ENCODE measurements at places on chromosomes 11 and 22. TPM values are rescaled to one million over a fixed set of nuclear protein-coding genes. Genes with fewer than 3 reads are reported as not detected.

DNA sequence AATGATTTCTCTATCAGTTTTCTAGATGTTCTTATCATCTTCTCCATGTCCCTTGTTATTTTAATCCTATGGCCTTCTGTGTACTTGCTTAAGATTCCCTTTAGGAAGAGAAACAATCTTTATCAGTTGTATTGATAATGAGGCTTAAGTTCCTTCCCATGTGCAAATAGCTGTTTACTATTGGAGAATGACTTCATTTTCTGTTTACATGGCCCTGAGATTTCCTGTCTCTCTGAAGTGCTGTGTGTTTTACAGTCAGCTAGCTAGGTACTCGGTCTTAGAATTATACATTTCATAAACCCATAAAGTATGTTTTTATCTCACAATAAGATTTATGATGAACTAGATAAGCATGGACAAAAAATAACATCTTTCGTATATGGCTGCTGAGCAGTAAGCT, 67.5 kb upstream of the CCDC179 start:
- DNase-seq, result peak; percentile 7

OR2AG2 gene
- 4.3 TPM for total RNA-seq

DNA sequence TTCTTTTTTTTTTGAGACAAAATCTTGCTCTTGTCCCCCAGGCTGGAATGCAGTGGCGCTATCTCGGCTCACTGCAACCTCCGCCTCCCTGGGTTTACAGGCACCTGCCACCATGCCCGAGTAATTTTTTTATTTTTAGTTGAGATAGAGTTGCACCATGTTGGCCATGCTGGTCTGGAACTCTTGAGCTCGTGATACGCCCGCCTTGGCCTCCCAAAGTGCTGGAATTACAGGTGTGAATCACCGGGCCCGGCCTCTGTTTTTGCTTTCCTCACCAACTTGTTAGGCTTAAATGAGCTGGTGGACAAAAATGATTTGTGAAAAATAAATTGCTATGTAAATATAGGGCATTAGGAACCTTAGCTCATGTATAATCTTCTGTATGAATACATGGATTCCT, 3.5 kb downstream of the MEI1 start:
- no peak for DNase-seq

DNA sequence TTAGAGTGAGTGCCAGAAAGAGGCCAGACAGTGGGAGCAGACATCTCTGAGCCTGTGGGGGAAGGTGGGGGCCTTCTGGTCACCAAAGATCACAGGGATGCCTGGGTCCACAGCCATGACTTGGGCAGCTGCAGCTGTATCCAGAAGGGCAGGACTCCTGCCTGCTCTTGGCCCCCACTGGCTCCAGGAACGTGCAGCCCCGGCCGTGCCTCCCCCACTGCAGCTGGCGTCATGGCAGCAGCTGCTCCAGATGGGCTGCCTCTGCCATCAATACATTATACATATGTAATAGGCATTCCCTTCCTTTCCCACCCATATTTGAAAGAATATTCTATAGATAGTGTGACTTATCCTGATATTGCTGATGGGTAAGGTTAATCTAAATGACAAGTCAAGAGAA, 195.5 kb upstream of the SNX19 start:
- no peak for DNase-seq

GRCh38 chr22:42862045-42862734, 5.1 kb upstream of the ARFGAP3 start:
- no peak for DNase-seq

TOM1 gene
- total RNA-seq, result 53.0 TPM

- DNase-seq, result no peak
Observed at GRCh38 chr11:66845876-66846212, 2.6 kb downstream of the RCE1 start.

DNA sequence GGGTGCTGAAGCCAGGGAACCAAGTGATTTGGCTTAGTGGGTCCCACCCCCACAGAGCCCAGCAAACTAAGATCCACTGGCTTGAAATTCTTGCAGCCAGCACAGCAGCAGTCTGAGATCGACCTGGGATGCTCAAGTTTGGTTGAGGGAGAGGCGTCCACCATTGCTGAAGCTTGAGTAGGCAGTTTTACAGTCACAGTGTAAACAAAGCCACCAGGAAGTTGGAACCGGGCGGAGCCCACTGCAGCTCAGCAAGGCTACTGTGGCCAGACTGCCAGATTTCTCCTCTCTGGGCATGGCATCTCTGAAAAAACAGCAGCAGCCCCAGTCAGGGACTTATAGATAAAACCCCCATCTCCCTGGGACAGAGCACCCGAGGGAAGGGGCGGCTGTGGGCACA, 424.1 kb upstream of the TENM4 start:
- DNase-seq, result no peak

- no peak for DNase-seq
Observed at GRCh38 chr11:35040221-35040942, 98.6 kb upstream of the CD44 start.

CARD16 gene
- total RNA-seq, result 6.7 TPM

DNA sequence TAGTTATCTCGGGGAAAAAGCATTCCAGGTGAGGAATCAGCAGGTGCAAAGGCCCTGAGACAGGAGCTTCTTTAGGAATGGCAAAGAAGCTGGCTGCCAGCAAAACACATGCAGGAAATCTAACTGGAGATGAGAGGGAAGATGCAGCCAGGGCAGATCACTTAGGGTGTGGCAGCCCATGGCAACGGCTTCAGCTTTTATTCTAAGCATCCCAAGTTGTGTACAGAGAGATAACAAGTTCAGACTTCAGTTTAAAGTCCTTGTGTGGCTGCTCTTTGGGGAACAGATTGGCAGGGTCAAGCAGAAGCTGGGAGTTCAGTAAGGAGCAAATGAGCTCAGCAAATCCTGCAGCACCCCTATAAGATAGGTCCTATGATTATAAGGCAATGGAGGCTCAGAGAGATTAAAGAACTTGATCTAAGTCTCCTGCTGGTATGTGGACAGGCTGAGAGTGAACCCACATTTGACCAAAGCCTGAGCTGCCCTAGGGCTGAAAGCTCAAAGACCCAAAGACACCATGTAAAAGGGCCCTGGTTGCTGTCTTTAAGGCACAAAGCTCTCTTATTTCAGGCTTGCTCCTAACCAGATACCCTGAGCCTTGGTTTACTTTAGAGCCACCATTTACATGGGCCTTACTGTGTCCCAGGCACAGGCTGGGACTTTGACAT, 466.8 kb downstream of the SOX6 start:
- DNase-seq, result peak; percentile 94

GRCh38 chr11:65526744-65527143, 1.9 kb downstream of the SCYL1 start:
- DNase-seq, result no peak

PLAAT5 gene
- not detected for total RNA-seq

- DNase-seq, result no peak
Observed at GRCh38 chr11:94856443-94856842, 88.3 kb downstream of the AMOTL1 start.

DNA sequence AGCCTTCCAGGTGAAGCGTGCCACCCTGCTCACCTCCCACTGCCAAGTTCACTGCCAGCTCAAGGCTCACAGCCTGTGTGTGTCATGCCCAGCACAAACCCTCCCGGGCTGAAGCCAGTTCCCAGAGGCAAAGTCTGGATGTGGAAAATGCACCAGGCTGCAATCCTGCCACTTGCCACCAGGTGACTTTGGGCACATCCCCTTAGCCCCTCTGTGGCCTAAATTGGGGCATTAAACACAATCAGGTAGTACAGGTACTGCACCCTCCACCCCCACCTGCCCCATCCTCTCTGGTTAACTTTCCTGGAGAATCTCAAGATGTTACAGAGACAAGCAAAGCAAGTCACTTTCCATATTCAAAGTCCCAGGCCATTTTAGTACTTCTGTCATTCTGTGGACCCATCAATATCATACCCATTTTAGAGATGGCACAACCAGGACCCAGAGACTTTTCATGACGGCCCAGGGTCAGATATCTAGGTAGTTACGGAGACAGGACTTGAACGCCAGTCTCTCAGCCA, 1.8 kb upstream of the RASD2 start:
- DNase-seq, result no peak

GRCh38 chr11:96246718-96247552, 96.1 kb downstream of the MAML2 start:
- DNase-seq, result no peak

GRCh38 chr11:227824-228379, 8.2 kb downstream of the SIRT3 start:
- DNase-seq, result no peak

GRCh38 chr22:39242595-39243438, 2.0 kb downstream of the PDGFB start:
- DNase-seq, result peak; percentile 45

KREMEN1 gene
- 14.0 TPM for total RNA-seq

DNA sequence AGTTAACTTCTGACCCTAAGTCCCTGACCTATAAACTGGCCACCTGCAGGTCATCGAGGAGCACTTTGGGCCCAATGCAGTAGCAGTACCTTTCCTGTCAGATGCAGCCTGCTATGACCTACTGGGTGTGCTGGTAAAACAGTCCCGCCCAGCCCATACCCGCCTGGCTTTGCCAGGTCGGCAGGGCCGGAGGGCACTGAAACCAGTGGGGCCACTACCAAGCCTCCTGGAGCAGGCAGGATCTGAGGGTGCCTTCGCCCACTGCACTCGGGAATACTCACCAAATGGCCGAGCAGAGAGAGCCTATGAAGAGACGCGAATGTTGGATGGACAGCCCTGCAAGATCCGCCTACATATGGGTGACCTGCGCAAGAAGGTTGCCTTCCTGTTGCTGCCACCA, 4.4 kb downstream of the C11orf42 start:
- DNase-seq, result no peak

DNA sequence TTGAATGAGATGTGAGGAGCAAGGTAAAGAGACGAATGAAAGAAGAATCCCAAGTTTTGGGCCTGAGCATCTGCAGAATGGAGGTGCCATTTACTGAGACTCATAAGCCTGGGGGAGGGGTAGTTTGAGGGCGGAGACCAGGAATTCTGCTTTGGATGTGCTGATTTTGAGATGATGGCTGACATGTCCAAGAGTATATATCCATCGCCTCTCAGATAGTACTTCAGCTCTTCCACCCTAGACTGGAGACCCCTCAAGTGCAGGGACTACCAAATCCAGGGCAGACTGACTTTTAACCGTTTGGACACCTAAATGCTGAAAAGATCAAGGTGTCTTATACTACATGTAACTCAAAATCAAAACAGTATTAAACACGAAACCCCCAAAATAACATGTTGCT, 1.3 kb upstream of the SDF2L1 start:
- no peak for DNase-seq

- DNase-seq, result peak; percentile 68
Observed at GRCh38 chr22:40024201-40025061, 29.7 kb downstream of the FAM83F start.

DNA sequence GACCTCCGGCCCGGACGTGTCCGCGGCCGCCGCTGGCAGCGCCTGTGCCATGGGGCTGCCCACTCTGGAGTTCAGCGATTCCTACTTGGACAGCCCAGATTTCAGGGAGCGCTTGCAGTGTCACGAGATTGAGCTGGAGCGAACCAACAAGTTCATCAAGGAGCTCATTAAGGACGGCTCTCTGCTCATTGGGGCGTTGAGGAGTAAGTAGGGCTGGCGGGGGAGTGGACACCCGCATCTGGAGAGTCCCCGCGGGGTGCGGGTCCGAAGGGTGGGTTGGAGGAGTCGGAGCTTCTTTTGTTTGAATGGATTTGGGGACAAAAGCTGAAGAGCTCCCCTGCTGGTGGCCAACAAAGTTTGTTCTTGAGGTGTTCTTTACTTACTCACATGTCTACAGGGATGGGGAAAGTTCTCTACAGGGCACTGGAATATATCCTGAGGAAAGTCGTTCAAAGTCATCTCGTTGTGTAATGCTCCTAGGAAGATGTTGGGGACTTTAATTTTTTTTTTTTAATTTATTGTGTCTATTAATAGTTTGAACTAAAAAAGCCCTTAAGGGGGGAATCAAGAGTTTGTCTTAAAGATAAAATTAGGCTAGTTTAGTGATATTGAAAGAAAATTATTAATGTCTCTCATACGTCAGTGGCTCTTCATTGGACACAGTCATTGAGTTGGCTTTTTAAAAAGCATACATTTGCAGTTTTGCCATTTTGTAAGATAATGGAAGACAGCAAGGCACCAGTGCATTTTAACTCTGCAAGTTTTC, 725 bp downstream of the ARHGAP42 start:
- DNase-seq, result peak; percentile 85

LRRC74B gene
- total RNA-seq, result 0.24 TPM

Measured in umbilical cord (tissue), 2 donors.